Dermis blood vessel endothelial cell (primary cell): ENCODE measurements at places on chromosomes 3 and 15.

DNA sequence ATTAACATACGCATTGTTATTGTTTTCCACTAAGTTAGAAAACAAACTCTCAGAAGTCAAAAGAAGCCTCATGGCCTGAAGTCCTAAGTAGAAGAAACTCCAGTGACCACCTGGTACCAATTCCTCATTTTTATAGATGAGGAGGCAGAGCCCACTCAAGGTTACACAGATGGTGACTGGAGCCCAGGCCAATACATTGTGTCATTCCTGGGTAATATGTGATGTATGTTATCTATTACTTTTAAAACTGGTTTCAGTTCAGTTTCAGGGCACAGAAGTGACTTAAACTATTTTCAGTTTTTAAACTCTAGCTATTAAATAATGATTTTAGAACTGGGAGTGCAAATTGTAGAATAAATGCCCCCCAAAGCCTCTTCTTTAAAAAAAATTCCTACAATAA is 66.7 kb upstream of the STXBP5L start:
- DNase-seq: no peak

- DNase-seq: no peak
These were observed 62.6 kb downstream of the CORO2B start for GRCh38 chr15:68641376-68641775.

- DNase-seq: no peak
These were observed 32.4 kb downstream of the SEC61A1 start for GRCh38 chr3:128084675-128085021.

- DNase-seq: no peak
These were observed 39.9 kb downstream of the NKIRAS1 start for GRCh38 chr3:23876923-23877322.

DNA sequence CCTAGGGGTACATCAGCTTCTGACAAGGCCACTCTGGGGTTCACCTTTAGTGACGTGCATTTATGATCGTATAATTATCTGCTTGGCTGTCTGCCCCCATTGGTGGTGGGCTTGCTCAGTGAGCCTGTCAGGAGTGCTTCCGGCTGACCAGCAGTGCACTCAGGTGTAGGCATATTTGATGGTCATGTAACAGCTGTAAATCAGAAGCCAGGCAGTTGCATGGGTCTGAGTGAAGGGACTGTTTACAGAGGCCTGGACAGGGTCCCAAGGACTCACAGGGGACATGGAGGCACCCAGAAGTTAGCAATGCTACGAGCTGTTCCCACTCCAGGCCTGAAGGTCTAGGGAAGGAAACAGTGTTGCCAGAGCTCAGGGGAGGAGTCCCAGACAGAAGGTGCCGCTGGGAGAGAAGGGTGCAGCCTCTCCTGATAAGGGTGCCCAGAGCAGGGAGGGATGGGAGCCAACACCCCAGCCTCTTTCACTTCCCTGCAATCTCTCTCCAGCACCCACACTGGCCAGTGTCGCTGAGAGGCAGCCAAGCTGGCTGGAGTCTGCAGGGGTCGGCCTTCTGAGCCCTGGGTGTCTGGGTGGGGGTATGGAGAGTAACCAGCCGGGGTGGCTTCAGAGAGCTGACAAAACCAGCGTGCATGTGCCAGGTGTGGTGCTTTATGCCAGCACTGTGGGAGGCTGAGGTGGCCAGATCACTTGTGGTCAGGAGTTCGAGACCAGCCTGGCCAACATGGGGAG is 61.3 kb upstream of the PRR23E start:
- DNase-seq: no peak

DNA sequence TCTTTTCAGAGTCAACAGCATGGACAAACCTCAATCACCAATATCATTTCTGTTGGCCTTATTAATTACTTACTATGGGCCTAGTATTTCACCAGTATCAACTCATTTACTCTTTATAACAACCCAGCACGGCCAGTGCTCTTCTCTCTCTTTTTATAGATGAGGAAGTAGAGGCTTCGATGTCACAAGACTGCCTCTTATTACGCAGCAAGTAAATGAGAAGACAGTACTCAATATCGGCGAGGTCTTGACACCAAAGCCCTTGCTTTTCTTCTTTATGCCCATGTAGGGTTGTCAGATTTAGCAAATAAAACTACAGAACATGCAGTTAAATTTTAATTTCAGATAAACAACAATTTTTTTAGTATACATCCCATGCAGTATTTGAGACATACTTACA is 99.0 kb upstream of the KCNMB2 start:
- DNase-seq: no peak

- no peak for DNase-seq
These were observed 18.9 kb downstream of the GHRL start for GRCh38 chr3:10273702-10274305.

DNA sequence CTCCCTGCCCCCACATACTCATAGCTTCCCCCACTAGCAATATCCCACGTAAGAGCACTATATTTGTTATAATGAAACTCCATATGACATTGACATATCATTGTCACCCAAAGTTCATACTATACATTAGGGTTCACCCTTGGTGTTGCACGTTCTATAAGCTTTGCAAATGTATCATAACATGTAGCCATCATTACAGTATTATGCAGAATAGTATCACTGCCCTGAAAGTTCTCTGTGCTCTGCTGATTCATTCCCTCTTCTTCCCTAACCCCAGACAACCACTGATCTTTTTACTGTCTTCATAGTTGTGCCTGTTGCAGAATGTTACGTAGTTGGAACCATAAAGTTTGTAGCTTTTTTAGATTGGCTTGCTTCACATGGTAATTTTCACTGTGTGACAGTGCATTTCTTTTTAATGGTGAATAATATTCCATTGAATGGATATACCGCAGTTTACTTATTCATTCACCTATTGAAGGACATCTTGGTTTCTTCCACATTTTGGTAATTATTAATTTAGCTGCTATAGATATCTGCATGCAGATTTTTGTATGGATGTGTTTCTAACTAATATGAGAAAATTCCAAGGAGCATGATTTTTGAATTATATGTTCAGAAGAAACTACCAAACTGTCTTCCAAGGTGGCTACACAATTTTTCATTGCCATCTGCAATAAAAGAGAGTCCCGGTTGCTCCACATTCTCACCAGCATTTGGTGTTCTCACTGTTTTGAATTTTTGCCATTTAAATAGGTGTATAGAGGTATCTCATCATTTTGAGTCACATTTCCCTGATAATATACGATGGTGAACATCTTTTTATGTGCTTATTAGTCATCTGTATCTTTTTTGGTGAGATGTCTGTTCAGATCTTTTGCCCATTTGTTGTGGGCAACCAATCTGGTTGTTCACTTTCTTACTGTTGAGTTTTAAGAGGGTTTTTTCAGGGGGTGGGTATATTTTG is 59.7 kb downstream of the CD200 start:
- DNase-seq: no peak

- peak; percentile 67 for DNase-seq
These were observed 34.8 kb downstream of the LINGO1 start for GRCh38 chr15:77597804-77598453.

GRCh38 chr15:86797135-86797534 is 717.5 kb downstream of the AGBL1 start:
- no peak for DNase-seq

DNA sequence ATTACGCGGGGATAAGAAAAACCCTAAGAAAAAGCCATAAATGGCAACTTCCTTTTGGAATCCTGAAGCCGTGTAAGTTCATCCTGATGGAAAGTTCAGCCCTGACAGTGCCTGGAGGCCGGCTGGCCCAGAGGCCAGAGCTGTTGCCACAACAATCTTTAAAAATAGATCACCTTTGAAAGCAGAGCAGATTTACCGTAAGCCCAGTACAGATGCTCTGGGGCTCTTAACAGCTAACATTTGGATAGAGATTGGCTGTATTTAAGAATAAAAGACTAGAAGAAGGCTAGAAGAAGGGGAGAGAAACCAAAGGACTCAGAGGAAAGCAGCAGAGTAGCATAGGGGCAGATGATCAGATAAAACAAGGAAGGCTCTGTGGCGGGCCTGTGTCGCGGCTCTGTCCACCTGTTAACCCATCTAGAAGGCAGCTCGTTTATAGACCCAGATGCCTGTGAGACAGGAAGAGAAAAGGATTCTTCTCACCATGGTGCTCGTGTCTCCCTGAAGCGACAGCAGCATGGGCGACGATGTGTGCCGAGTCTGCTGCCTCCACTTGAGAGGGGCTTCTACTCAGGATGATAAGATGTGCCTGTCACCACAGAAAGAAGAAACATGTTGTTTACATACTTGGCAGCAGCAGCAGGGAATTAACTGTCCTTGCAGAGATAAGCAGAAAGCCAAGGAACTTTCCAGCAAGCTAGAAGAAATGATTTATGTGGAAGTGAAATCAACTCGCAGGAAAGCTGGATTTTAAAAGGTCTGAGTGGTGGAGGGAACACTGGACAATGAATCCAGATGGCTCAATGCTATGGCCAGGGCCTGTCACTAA is 69.9 kb downstream of the SYNM start:
- no peak for DNase-seq
